CD8-positive, alpha-beta memory T cell (primary cell): ENCODE measurements at places on chromosomes 2 and 18.

GRCh38 chr2:79437433-79438267, 75.2 kb upstream of the CTNNA2 start:
- no peak for DNase-seq

GRCh38 chr2:27282892-27283291, 663 bp downstream of the TRIM54 start:
- DNase-seq: no peak

DNA sequence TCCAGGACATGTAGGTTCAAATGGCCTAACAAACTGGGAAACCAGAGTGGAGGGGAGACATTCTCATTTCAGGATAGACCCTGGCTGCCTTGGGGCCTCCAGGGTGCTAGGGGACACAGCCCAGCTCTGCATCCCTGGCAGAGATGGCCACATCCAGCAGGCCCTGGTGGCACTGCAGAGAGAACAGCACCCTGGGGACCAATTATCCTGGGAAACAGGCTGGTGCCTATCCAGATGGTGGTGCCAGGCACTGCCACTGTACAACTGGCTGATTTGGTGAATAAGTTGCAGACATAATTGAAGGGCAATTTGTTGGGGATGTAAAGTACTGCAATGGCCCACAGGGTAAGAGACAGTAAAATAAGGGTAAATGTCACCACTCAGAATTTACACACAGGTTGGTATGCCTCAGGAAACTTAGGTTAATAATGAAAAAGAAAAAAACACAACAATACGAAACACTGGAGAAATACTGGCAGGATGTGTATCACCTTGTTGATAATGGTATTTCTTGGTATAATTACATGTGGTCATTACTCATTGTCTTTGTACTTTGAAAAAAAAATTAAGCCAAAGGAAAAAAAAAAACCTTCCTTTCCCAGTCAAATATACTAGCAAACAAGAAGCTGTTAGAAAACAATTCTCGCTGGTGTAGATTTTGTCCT, 12.8 kb upstream of the SFTPB start:
- DNase-seq: no peak

DNA sequence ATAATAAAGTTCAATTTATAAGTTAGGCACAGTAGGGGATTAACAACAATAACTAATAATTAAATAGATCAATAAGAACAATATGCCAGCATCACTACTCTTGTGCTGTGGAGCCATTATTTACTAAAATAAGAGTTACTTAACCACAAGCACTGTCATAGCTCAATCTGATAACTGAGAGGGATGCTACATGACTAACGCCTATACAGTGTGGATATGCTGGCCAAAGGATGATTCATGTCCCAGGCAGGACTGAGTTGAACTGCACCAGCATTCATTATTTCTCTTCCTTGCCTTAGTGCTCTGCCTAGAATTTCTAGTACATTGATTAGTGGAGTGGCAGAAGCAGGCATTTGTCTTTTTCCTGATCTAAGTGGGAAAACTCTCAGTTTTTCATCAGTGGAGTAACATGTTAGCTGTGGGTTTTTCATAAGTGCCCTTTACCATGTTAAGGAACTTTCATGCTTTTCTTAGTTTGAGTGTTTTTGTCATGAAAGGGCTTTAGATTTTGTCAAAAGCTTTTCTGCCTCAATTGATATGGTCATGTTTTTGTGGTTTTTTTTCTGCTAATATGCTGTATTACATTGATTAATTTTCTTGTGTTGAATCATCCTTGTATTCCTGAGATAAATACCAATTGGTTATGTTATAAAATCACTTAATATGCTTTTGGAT, 21.7 kb downstream of the KIAA1328 start:
- no peak for DNase-seq

DNA sequence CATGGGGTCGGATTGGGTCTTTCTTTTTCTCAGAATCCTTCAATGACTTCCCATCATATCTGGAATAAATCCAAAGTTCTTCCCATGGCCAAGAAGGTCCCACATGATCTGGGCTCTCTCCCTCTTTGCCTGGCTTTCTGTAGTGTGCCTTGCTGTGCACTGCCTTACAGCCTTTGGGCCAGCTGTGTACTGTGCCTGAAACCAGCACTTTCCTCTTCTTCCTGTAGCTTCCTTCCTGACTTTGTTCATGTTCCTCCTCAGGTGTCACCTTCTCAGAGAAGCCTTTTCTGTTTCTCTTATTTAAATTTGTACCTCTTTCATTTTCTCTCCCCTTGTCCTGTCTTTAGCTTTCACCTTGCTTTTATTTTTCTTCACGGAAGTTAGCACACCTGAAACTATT, 4.3 kb upstream of the CDCA7 start:
- DNase-seq: no peak

GRCh38 chr2:88859461-88859860, 168.0 kb downstream of the RPIA start:
- DNase-seq: no peak
